ENCODE measurements at places on chromosomes 3 and 15.

DNA sequence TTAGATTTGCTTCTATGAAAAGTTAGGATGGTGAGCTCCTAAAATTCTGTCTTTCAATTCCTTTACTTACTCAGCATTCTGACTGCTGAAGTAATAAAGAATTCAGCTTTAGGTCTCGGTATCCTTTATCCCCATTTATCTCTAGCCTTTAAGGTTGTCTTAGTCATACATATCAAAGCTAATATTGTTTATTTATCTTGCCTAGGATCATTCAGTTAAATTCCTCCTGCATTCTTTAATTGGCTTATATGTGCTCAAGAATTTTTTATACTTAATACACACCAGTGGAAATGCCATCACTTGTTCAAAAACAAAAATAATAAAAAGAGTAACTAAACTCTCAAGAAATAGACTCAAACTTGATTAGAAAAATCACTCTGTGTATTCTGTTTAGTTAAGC, 507.0 kb downstream of the ZPLD1 start:
- DNase-seq: no peak

- DNase-seq: no peak
These were observed 19.4 kb upstream of the LMCD1 start for GRCh38 chr3:8482263-8482662.

- DNase-seq: peak; percentile 67
These were observed 14.2 kb downstream of the EIF4E3 start for GRCh38 chr3:71710906-71711494.

DNA sequence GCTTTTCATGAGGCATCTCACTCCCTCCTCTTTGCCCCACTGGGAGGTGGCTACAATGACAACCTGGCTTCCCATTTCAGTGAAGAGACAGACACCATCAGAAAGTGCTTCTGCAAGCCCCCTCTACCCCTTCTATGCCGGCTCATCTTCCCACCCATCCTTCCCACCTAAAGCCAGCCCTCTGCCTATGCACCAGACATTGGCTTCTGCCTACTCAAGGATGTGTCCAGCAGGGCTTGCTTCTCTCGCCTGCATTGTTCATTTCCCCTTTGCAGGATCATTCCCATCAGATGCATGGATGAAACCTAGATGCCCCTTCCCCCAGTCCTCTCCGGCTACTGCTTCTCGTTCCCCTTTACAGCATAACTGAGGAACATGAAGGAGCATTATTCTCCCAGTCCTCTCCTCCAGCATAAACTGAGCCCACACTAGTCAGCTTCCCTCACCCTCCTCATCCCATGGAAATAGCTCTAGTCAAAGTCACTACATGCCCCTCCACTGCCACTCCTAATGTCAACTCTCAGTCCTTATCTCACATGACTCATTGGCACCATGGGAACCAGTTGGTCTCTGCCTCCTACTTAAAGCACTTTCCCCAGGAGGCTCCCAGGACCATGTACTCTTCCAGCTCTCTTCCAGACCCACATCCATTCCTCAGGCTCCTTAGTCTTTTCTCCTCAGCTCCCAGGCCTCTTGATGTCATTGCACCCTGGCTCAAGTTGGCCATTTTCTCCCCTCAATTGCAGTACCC, 47.9 kb downstream of the TM2D3 start:
- no peak for DNase-seq

- no peak for DNase-seq
These were observed 104.5 kb upstream of the BFSP2 start for GRCh38 chr3:133295199-133295901.

GRCh38 chr3:175308097-175308496, 449.0 kb downstream of the NAALADL2 start:
- no peak for DNase-seq

DNA sequence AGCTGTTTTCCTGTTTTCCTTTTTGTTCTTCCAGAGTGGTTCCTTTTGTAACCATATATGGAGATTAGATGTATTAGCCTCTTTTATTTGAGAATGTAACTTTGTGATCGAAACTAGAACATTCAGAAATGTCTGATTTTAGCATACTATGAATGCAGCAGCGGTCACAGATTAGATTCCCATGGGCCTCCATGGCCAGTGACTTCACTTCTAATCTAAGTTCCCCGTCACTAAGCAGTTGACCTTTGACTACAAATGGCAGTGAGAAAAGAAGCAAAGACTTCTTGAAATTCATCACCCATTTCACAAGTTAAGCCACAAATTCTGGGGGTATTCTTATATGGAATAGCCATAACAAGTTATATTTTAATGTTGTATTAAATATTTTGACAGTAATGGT, 114.6 kb upstream of the FLNB start:
- no peak for DNase-seq

GRCh38 chr15:71008250-71008870, 106.9 kb upstream of the THSD4 start:
- DNase-seq: no peak

DNA sequence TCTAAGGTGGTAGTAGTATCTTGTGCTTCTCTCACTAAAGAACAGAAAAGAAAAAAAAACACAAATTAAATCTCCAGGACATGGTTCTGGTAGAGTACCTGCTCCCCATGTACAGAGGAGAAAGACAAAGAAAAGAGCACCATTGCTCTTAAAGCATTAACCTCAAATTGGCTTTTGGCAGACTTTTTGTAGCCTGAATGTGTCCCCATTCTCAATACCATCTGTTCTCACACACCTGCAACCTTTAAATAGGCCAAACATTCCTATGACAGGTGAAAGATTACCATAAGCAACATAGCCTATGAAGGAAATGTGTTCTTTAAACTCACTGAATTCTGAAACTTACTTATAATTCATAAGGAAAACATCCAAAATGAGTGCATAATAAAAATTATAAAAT, 68.0 kb downstream of the TIPARP start:
- DNase-seq: no peak

- DNase-seq: no peak
These were observed 46.3 kb upstream of the C2CD4B start for GRCh38 chr15:62211348-62211747.

GRCh38 chr3:170865209-170866094, 4.5 kb downstream of the RPL22L1 start:
- no peak for DNase-seq

DNA sequence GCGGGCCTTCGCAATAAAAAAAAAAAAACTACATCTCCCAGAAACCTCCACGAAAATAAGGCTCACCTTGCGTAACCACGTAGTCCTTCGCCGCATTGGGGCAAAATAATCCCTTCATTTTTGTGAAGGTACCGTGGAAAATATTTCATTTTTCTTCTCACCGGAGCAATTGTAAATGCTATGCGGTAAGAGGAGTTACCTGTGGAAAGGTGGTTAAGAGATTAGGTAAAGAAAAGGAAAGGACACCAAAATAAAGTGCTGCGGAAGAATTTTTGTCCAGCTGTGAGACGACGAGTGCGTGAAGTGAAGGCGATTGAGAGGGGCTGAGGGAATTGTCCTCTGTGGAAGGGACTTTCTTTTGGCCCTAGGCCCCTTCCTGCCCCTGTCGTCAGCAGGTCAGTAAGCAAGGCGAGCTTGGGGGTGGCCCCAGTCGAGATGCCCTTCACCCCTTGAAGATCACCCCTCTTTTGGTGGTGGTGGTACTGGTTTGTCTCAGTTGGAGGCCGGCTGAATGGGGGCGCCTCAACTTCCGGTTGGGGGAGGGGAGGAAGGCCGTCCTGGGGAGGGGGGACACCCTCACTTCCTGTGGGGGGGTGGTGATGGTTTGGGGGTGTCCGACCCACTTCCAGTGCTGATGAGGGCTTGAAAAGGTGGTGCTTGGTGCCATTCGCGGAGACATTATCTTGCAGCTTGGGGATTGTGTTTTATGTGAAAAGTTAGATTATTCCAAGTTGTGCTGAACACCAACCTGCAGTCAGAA, at the start of gene HMG20A:
Gene HMG20A (plus strand): TSS at position 279 of the 760 bp plus-strand sequence. CDS start 37,520 bp downstream, outside the sequence.
- peak; percentile 59 for DNase-seq

GRCh38 chr15:91882858-91883586, 29.5 kb downstream of the SLCO3A1 start:
- DNase-seq: no peak

DNA sequence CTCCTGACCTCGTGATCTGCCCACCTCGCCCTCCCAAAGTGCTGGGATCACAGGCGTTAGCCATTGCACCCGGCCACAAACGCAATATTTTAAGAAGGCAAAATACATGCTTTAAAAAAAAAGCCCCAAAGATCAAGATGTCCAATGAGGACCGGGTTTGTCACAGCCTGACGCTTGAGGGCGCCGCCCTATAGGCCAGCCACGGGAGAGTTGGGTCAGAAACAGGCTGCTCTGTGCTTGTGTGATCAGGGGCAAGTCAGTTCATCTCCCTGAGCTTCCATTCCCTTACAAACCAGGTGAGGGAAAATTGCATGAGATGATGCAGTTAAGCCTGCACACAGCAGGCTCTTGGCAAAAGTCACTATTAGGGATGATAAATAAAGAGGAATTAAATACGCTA, 23.9 kb downstream of the FAM174B start:
- no peak for DNase-seq

GRCh38 chr3:42266085-42266484, at the start of gene CCK:
Gene CCK, minus strand, starts transcription at chr3:42266185. Its CDS starts 2,555 bp downstream, at chr3:42263630.
- DNase-seq: peak; percentile 22

GRCh38 chr3:125440559-125440955, 65.4 kb upstream of the ZNF148 start:
- DNase-seq: no peak

- no peak for DNase-seq
These were observed 11.2 kb downstream of the ACAN start for GRCh38 chr15:88814393-88814792.

- no peak for DNase-seq
These were observed 128.5 kb downstream of the C3orf70 start for GRCh38 chr3:185024406-185024805.

DNA sequence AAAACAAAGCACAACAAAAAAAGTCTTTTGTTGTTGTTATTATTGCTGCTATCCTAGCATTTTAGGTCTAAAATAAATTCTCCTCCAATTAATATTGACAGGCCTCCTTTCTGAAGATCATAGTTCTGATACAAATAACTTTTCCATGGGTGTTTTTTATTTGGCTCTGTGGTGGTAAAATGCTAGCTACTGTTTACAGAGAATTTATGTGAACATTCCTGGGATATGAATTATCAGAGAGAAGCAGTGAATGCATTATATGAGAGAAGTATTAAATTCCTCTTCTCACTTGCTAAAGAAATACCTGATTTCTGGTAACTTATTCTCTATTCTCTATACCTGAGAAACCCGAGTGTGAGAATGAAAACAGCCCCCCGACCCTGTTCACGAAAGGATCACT, 57.5 kb upstream of the TMCO5A start:
- DNase-seq: no peak

- DNase-seq: no peak
These were observed 153.2 kb downstream of the MYRIP start for GRCh38 chr3:39962581-39962980.

DNA sequence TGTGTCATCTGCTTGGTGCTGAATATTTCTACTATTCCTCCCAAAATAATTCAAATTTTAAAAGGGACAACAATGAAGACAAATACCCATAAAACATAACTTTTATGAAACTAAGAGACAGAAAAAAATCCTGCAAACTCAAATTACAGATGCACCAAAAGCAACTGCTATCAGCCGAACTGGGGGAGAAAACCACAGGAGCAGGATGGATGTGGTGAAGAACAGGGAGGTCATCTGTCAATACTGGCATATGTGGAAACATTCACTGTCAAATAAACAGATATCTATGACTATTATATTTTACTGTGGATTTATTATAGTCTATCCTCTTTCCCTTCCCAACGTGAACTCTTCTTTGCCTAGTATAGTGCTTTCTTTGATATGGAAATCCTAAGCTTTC, 53.3 kb upstream of the CPOX start:
- no peak for DNase-seq

DNA sequence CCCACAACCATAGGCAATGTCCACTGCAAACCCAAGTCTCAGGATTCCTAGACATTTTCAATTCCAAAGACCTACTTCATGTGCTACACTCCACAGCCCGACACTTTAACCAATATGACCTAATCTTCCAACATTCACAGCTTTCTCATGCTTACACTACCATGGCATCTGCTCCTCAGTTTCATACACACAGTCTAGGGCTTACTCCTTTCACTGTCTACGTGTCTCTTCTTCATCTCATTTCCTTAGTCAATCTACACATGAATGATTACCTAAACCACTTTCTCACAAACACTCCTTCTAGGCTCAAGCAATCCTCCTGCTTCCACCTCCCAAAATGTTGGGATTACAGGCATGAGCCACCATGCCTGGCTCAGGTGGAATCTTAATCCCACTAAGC, 106.3 kb downstream of the STAG1 start:
- no peak for DNase-seq

DNA sequence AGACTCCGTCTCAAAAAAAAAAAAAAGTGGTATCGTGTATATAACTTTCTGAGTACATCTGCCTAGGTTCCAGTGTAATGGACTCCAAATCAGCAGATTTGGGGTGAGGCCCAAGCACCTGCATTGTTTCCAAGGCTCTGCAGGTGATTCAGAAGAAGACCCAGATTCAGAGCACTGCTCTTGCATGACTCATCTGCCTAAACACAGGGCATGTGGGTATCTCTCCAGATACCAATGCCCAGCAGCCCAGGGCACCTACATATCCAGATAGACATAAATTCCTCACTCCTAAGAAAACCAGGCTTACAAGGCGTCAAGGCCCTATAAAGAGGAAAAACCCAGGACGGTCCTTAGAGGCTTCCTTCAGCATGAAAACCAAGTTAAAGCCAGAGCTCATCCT, 24.3 kb downstream of the NDUFAF1 start:
- DNase-seq: no peak

GRCh38 chr3:125611908-125612307, 16.6 kb upstream of the OSBPL11 start:
- peak; percentile 22 for DNase-seq

DNA sequence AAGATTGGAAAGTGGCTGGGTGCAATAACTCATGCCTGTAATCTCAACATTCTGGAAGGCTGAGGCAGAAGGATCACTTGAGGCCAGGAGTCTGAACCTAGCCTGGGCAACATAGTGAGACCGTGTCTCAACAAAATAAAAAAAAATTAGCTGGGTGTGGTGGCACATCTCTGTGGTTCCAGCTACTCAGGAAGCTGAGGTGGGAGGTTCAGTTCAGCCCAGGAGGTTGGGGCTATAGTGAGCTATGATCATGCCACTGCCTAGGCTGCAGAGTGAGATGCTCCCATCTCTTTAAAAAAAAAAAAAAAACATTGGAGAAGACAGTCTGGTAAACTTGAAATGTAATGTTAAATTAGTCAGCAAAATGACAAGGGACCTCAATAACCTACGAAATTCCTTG, 57.9 kb downstream of the STAG1 start:
- no peak for DNase-seq

- no peak for DNase-seq
These were observed 118.2 kb upstream of the ALDH1A3 start for GRCh38 chr15:100761290-100761935.

DNA sequence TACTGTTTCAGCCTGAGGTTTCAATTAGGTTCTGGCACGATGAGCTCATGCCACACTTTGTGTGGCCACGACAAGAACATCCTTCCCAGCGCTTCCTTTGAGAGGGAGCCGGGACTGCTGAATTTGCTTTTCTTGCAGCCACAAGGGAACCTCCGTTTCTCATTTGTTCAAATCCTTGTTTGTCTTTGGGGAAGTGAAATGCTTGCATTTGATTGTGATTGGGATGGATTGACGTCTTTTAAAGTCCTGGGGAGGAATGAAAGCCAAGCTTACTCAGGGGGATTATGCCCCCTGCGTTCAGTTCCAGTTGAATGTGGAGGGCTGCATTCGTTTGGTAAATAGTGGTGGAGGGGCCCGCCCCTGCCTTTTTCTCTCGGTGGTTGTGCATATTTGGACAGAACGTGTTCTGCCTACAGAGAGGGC, 277.6 kb downstream of the THSD4 start:
- DNase-seq: no peak

Data from H7 (cell line).